ENCODE measurements at places on chromosomes 7 and 10.

DNA sequence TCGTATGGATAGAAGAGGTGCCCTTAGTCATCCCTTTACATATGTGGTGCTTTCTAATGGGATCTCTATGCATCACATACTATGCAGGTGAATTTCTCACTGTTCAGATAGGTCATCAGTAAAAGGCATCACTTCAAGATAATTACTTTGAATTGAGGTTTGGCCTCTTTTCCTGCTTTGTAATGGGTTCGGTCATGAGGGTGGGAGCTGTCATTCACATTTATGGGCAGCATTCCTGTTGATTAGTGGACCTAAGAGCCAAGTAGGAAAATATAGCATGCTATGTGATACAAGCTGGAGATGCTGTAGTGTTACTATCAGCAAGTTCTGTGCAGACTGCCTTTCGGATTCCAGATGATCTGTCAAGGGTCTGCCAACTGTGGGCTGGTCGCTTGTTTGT is 156.3 kb downstream of the LCOR start:
- DNase-seq, result no peak

DNA sequence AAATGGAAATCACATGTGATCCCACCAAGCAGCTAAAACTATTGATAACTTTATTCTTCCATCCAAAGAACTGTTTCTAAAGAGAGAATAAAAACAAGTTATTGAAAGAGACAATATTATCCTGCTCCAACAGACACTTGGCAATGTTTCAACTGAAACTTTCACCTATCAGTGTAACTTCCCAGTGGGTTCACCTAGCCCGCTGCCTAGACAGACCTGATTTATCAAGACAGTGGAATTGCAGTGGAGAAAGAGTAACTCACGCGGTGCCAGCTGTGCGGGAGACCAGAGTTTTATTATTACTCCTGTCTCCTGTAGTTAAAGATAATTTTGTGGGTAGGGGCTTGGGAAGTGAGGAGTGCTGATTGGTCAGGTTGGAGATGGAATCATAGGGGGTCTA is 199.8 kb downstream of the AHR start:
- DNase-seq, result no peak

- DNase-seq, result peak; percentile 54
Observed at GRCh38 chr10:122648599-122649428, 50.8 kb downstream of the C10orf120 start.

DNA sequence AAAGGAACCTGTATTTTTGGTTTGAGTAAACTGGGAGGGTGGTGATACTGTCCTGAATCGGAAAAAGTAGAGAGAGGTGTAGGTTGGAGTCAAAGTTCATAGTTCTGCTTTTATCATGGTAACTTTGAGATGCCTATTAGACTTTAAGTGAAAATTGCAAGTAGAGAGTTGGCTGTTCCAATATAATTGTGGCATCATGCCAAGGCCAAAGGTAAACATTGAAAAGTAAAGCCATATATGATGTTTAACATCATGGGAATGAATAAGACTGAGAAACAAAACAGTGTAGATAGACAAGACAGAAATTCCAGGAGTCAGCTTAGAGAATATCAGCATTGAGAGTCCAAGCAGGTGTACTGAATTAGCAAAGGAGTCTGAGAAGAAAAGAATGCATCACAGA is 570.9 kb downstream of the HTR7 start:
- DNase-seq, result no peak

DNA sequence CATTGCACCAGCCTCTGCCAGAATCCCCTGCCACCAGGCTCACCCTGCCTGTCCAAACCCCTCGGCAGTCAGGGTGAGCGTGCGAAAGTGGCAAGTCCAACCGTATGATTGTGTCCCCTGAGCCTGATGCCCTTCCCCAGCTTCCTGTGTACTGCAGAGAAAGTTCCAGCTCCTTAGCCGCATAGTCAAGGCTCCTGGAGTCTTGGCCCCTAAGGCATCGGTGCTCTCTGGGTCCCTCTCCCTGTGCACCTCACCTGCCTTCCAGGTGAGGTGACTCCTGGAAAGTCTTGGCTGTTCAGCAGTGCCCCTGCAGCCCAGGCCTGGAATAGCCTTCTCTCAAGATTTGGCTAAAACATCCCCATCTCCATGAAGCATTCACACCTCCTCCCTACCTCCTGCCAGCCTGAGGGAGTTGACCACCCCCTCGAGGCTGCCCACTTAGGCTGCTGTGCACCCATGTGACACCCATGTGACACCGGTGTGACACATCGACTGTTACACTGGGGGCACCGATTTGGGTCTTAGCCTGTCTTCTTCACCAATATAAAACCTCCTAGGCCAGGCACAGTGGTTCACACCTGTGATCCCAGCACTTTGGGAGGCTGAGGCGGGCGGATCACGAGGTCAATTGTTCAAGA is 56.1 kb upstream of the ELN start:
- DNase-seq, result no peak

- no peak for DNase-seq
Observed at GRCh38 chr7:69992938-69993337, 394.7 kb downstream of the AUTS2 start.

DNA sequence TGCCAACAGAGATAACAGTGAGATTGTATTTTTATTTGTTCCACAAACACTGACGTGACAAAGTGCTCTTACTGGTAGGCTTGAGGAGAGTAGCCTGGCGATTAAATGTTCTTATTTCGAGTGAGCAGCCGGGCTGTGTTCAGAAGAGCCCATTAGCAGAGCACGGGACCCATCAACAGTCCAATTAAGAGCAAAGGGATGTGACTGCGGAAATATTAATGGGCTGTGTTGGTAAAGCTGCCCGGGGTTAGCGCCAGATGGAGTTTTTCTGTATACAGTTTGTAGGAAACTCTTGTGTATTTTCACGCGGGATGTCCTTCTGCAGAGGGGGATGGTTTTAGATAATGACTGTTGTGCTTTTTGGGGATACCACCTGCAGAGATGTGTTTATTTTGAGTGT is 104.3 kb downstream of the KIAA1217 start:
- DNase-seq, result no peak

GRCh38 chr10:11194859-11195586 is 177.4 kb downstream of the CELF2 start:
- DNase-seq, result no peak

- no peak for DNase-seq
Observed at GRCh38 chr7:42232275-42232674, 4.7 kb downstream of the GLI3 start.

GRCh38 chr7:31125171-31125570 is 73.1 kb downstream of the ADCYAP1R1 start:
- no peak for DNase-seq

DNA sequence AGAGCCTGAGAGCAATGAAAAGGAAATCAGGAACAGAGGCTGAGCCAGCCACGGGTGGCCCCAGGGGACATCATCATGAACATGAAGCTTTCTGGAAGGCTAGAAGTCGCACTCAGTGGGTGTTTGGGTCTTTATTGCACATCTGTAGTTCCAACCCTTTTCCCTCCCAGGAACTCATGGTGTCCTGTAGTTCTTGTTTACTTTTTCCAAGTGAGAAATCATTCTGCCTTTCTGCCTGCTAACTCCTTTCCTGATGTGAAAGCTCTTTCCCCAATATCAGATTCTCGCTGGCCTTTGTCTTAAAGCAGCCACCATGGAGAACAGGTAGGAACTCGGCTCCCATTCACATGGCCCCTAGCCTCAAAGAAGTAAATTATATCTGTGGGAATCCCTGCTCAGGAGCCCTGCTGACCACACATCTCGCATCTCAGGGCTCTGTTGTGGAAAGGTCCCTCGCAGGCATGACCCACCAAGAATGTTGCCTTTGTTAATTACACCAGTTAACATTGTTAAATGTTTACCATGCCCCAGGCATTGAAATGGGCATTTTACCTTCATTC is 542.7 kb downstream of the TNS3 start:
- no peak for DNase-seq

GRCh38 chr10:70908406-70909296 is 20.3 kb upstream of the PCBD1 start:
- DNase-seq, result no peak

DNA sequence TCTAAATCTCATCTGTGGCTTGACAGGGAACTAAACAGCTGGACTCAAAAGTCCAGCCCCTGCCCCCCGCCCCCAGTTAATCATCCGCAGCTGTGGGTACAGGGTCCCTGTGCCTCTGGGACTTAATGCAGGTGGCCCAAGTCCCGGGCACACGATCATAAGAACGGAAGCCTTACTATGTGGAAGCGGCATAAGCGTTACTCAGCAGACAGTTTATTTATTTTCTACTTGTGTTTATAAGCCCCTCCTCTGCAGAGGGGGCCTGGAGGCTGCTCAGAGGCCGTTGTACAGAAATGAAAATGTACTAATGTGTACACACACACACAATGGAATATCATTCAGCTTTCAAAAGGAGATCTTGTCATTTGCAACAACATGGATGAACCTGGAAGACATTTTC is 158.0 kb upstream of the TNS3 start:
- DNase-seq, result no peak

GRCh38 chr10:28541717-28542365 is 8.9 kb downstream of the WAC start:
- no peak for DNase-seq

DNA sequence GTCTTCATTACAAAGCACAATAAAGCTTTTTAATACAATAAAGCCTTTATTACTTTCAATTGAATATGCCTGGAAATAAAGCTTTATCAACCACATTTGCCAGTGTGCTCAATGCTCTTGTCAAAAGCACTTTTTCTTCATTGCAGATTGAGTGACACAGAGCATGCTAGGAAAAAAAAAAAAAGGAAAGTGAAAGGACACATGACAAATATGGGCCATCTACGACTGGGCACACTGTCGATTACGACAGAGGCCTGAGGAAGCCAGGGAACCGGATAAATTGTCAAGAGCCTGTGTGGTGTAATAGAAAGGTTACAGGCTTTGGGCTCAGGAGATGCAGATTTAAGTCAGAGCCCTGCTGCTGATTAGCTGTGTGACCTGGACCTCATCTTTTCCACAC is 84.8 kb upstream of the LRGUK start:
- DNase-seq, result no peak

DNA sequence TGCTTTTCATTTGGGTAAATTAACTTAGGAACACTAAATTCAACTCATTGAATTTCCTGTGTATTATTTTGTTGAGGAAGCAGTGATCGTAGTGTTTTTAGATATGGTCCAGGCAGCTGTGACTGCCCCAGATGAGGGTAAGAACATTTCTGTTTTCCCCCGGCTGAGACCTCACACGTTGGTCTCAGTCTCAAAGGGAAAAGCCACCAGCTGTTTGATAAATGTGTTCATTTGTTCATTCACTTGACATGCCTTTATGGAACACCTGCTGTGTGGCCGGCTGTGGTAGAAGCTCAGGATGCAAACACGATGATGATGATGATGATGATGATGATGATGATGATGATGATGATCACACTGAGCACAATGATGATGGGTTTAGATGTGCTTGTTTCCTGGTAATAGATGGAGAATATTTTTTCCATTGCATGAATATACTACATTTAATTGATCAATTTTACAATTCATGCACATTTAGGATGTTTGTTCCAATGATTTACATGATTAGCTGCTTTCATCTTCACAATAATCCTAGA is 125.6 kb upstream of the ZNF32 start:
- no peak for DNase-seq

DNA sequence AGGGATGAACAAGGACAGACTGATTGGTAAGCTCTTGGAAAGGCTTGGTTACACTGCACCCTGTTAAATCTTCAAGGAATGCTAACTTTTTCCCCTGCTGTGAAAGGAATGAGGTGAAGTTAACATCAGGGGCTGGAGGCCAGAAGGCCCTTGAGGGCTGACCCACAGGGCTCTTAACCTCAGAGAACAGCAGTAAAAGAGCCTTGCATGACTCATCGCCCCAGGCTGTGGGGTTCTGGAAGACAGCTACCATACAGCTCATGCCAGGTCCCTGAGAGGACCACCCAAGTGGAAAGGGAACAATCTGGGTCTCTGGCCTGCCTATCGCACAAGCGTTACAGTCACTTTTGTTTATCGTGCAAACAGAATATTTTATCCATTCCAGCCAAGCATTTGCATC is 54.4 kb downstream of the CYP2C9 start:
- DNase-seq, result no peak

GRCh38 chr10:50653142-50653541 is 29.4 kb upstream of the SGMS1 start:
- DNase-seq, result no peak

- DNase-seq, result no peak
Observed at GRCh38 chr7:123599766-123600165, 1.9 kb upstream of the ASB15 start.
